ENCODE measurements at places on chromosomes 11 and 22.
A peak's percentile ranks its signal among the peaks of the same experiment; 100 is the strongest.

DNA sequence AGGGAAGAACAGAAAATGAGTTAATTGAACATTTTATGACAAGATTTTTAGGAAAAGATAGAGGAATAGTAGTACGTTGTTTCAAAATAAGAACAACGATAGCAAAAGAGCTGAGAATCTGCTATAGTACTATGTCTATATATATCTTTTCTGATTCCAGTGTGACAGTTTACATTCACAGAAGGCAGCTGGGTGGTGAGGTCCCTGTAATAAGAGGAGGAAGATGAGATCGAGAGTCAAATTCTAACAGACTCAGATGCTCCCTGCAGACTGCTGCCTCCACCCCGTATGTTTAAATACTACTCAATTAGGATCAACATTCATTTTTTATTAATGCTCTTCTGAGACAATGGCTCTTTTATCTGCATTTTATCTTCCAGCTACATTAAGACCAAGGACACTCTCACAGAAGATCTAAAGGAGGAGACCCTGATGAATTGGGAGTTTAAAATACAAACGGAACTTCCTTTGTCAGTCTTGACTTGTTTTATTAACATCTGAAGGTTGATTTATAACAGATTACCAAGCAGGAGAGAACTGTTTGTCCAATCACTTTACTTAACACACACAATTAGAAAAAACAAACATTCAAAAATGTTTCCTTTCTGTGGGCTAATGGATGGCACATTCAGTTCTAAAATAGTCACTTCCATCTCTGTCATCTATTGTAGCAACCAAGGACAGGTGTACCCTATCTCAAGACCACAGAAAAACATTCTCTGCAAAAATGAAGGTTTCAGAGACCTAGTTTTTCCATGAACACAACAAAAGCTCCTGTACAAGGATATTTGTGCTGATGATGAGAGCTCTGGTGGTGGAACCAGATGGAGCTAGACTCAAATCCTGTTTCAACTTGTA is 240.2 kb downstream of the CADM1 start:
- DNase-seq, result no peak

DNA sequence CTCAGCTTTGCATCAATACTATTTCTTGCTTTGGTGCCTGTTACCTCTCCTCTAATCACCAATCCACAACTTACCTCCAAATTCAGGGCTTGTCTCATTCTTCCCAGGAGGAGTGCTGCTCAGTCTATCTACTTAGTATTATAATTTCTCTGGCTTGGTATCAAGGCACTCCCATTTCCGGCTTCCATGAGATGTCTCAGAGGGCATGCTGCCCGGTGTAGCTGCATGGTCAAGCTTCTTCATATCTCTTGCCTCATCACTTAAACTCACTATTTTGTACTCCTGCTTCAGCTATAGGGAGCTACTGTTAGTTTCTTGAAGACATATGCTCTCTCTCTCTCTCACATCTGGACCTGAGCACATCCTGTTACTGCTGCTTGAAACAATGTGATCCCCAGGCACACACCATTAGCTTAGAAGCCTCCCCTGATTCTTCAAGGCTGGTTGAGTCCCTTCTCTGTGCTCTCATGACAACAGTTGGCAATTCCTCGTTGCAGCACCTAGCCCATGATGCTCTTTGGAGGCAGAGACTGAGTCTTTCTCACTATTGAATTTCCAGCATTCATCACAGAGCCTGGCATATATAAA is 182.8 kb upstream of the SYN3 start:
- DNase-seq, result no peak

GRCh38 chr22:44752285-44753188 is at the start of gene ARHGAP8:
Gene ARHGAP8, plus strand, starts transcription at chr22:44752575. Its CDS starts 33,953 bp downstream, at chr22:44786528.
- no peak for DNase-seq

DNA sequence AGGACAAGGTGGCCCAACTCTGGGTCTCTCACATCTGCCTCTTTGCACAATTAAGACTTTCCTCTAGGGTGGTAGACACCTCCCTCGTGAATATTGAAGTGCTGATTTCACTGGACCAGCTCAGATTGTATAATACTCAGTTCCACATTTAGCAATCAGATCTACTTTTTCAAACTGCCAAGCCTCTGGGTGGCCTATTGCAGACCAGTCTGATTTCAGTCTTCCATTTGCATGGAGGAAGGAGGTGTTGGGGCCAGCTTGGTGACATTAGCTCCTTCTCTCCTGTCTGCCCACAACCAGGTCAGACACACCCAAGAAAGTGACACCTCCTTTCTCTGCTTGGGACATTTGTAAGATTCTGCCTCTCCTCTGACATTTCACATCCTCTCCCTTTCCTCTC is 78.2 kb downstream of the PPFIBP2 start:
- DNase-seq, result no peak

DNA sequence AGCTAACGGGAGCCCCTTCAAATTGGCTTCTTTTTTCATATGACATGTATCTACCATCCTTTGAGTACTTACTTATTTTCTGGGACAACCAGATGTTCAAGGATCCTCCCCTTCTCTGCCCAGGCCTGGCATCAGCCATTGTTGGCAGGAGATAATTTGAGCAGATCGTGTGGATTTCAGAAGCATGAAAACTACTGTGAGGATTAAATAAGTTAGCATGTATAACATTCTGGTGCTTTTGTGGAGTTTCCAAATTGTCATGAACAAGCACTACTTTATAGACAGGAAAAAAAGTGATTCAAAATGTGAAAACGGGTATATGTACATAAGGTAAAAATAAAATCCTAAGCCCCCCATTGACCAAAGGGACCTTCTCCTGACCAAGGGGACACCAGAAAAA is 2.1 kb upstream of the NADSYN1 start:
- no peak for DNase-seq

DNA sequence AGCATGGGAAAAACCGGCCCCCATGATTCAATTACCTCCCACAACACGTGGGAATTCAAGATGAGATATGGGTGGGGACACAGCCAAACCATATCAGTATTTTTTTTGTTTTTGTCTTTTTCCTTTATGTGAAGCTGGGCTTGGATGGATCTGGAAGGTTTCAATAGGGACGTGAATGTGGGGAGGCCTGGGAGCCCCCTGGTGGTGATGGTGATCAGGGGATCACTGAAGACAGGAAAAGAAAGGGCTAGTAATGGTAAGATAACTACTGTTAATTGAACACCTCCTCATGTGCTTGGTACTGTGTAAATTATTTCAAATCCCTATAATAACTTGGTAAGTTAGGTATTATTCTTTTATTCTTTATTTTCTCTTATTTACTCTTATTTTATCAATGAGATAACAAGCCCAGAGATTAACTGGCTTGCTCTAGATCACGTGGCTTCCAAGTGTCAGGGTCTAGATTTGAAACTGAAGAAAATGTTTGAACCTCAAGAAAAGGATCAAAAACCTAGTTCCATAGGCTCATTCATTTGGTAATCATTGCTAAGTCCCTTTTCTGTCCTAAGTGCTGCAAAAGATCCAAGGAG is 364.2 kb downstream of the TENM4 start:
- DNase-seq, result no peak

- no peak for DNase-seq
Measured at GRCh38 chr11:36736103-36736502, 138.1 kb upstream of the RAG2 start.

GRCh38 chr11:63866211-63866610 is 27.3 kb downstream of the MARK2 start:
- peak; percentile 76 for DNase-seq

- no peak for DNase-seq
Measured at GRCh38 chr11:93407777-93408401, 77.3 kb downstream of the DEUP1 start.

- DNase-seq, result no peak
Measured at GRCh38 chr22:33409079-33409478, 350.9 kb upstream of the SYN3 start.

DNA sequence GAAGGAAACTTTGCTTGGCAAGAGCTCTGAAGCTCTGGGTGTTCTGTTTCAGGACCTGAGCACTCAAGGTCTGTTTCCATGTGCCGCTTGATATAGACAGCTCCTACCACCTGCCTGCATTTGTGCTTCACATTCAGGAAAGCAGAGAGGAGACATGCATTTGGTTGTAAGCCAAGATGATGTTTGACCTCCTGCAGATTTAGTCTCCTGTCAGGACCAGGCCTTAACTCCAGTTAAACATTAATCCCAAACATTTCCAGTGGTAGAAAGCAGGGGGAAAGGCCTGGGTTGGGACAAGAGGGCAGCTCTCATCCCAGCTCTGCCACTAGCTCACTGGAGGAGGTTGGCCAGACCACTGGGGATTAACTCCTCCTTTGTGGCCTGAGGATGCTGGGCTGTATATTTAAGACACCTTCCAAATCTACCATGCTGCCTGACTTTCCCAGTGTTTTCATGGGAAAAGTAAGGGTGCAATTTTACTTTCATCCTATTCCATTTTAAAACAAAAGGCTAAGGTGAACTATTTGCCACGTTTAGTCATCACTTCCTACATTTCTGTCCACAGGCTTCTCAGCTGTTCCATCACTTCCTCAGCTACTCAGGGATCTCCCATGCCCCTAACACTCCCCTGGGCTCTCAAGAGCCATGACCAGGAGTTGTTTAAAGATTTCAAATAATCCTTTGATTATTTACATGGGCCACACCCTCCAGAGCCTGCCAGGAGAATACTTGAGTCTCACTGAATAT is 80.9 kb downstream of the INSC start:
- DNase-seq, result no peak

- DNase-seq, result no peak
Measured at GRCh38 chr11:19441288-19441687, 200.5 kb upstream of the E2F8 start.

- DNase-seq, result no peak
Measured at GRCh38 chr11:72574548-72575460, 99.4 kb downstream of the PDE2A start.

DNA sequence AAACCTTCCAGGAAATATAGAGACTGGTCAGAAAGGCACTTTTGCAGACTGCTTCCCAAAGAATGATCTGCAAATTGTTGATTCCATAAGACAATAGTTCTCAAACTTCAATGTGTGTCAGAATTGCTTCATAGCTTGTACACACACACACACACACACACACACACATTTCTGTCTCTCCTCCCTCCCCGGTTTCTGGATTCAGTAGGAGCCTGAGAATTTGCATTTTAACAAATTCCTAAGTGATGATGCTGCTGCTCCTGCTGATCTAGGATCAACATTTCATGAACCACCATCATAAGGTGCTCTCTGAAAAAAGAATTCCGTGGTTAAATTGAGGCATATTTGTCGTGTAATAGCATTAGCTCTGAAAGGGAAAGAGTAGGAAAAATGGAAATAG is 35.3 kb upstream of the FZD4 start:
- no peak for DNase-seq

DNA sequence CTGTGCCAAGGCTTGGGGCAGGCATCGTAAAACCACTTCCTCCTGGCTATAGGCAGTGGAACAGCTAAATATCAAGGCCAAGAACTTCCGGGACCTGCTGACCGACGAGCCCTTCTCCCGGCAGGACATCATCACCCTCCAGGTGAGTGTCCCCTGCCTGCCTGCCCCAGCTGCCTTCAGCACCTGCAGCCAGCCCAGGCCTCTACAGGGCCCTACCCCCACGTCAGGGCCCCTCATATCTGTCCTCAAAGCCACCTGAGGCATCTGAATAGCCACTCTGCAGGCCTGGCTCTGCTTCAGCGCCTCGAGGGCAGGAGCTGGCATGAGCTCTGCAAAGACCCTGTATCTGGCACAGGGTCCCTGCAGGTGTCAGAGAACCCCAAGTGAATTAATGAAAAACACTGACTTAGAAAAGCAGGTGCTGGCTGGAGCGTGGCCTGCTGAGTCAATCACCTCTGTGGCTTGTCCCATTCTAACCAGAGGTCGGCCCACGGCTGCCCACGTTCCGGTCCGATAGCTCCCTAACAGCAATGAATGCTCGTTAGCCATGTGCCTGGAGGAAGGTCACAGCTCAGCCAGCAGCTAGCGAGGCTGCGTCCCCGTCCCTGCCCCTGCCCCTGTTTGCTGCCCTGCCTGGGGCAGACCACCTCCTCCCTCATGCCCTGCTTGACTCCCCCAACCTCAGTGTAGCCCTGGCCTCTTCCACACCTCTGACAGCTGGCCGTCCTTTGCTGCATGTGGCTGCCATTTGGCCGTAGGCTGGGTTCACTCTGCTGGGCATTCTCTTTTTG is 16.8 kb downstream of the PPIL2 start:
- DNase-seq, result no peak

DNA sequence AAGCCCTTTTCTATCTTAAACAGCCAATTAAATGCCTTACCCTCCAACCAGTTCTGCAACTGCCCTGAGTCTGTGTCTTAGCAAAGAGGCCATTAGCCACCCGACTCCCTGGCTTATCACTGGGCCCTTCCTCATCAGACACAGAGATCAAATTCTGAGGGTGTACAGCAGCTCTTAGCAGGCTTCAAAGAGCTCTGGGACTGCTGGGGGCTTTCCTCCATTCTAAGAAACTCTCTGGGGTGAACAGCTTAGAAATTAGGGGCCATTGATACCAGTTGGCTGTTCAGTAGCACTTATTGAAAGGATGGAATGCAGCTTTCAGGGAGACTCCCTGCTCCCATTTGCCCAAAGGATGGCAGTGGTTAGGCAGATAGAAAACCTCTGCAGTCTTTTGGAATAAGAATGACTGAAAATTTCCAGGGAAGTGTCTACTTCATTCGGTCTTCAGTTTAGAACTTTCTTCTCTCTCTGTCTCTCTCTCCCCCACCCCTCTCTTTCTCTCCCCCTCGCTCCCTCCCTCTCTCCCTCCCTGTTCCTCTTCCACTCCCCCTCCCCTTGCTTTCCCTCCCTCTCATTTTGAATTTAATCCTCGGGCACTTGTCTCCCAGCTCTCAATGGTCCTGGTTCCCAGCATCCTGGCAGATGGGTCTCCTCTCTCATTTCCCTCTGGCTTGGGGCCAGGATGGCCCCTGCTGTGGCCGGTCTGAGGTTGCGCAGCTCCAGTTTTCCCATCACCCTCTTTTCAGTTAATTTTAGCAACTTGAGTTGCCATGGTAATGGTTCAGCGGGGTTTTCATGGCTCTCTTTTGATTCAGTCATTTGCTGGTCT is 76.4 kb downstream of the COMMD9 start:
- DNase-seq, result no peak

- no peak for DNase-seq
Measured at GRCh38 chr22:44698531-44699421, 3.2 kb upstream of the PRR5 start.

- DNase-seq, result no peak
Measured at GRCh38 chr11:25988178-25988577, 343.8 kb upstream of the ANO3 start.

DNA sequence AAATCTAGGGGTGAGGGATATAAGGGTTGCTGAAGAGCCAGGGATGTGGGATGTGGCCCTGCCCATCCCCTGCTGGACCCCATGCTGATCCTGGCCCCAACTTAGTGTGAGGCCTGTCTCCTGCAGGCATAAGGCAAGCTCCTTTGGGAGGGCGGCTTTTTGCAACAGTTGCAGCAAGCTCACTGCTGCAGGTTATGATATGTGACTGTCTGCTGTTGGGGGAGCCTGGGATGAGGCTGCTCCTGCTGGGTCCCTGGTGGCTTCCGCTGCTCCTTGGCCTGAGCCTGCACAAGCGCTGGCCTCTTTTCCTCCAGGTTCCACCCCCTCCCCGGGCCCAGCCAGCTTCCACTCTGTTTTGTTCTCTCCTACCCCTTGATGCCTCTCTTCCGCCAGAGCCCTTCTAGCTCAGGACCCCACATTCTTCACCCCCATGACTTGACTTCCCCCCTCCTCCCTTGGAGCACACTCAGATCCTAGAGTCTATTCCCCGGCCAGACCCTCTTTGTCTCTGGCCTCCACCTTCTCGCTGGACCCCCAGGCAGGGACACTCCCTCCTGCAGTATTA is 35.0 kb upstream of the SYT13 start:
- no peak for DNase-seq

Data from stimulated activated CD8-positive, alpha-beta memory T cell treated with anti-CD3 and anti-CD28 coated beads, Interleukin-7, amount 100 ng/mL, for 48 hours (primary cell).